IMR-90 (cell line): ENCODE measurements at places on chromosomes 1 and 21.

DNA sequence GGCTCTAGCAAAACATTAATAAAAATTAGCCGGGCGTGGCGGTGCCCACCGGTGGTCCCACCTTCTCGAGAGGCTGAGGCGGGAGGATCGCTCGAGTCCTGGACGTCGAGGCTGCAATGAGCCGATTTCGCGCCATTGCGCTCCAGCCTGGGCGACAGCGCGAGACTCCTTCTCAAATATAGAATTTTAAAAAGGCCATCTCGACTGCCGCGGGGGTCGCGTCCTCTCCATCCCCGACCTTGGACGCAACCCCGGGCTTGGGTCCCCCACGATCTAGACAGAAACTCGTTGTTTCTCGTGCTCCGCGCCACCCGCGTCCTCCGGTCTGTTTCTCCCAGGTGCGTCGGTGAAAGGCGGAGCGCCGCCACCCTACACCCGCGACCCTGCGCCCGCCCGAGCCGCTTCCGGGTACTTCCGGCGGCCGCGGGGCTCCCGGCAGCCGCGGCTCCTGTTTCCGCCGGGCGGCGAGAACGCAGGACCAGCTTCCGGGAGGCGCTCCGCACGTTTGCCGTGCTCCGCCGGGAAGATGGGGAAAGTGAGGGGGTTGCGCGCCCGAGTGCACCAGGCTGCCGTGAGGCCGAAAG is at the start of gene SLX9:
TSS of gene SLX9 (plus strand) at position 498 of the 584 bp plus-strand sequence. CDS start at position 527, 29 bp downstream.
- H3K27me3 ChIP-seq, result peaks cover 4% of the 10 kb centered on the region; the same call in 1 of the 2 replicates
- peak; percentile 73 for DNase-seq
- peak within 1 kb of the TSS; percentile 98 for H3K4me3 ChIP-seq
- peaks cover 7% of the 10 kb centered on the region; the same call in 1 of the 2 replicates for H3K4me1 ChIP-seq
- H3K36me3 ChIP-seq, result peaks cover 12% of the 10 kb centered on the region

- H3K4me3 ChIP-seq, result peak overlapping the region; percentile 52; the same call in 1 of the 2 replicates
- peak overlapping the region; percentile 95 for H3K27ac ChIP-seq
- peaks cover 6% of the 10 kb centered on the region for H3K4me1 ChIP-seq
- peak; percentile 75 for DNase-seq
Measured at GRCh38 chr1:218498056-218498938, 153.2 kb downstream of the TGFB2 start.

GRCh38 chr1:212630158-212630900 is 21.8 kb downstream of the ATF3 start:
- no peak for DNase-seq
- H3K4me3 ChIP-seq, result no peak overlapping the region
- H3K4me1 ChIP-seq, result peaks cover 3% of the 10 kb centered on the region
- no peaks in the 10 kb centered on the region for H3K36me3 ChIP-seq
- no peak overlapping the region for H3K27ac ChIP-seq

GRCh38 chr1:85656256-85656655 is 52.0 kb downstream of the ZNHIT6 start:
- no peak overlapping the region for H3K4me3 ChIP-seq
- no peaks in the 10 kb centered on the region for H3K27me3 ChIP-seq
- H3K27ac ChIP-seq, result no peak overlapping the region
- peaks cover 4% of the 10 kb centered on the region for H3K36me3 ChIP-seq
- DNase-seq, result peak; percentile 75

DNA sequence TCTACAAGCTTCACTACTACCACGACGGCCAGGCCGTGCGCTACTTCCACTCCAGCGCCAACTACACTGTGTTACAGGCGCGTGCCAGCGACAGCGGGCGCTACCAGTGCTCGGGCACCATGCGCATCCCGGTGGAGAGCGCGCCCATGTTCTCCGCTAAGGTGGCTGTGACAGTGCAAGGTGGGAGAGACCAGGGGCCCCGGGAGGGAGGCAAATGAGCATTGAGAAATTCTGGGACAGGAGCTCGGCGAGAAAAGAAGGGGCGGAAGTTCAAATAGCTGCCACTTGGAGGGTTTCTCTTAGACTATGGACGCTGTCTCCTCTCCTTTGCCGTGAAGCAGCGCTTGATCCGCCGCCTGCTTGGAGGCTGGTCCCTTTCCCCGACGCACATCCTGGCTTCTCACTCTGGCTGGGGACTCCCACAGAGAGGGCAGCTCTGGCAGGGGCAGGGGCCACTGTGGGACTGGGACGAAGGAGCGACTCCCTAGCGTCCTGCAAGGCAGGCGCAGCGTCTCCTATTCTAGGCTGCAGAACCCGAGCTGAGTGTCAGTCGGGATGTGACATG is 4.6 kb downstream of the FCRLB start:
- H3K27ac ChIP-seq, result peak overlapping the region; percentile 91
- peak; percentile 38 for DNase-seq
- H3K4me1 ChIP-seq, result peaks cover 5% of the 10 kb centered on the region
- H3K27me3 ChIP-seq, result no peaks in the 10 kb centered on the region
- H3K36me3 ChIP-seq, result no peaks in the 10 kb centered on the region
- peak overlapping the region; percentile 98 for H3K4me3 ChIP-seq

DNA sequence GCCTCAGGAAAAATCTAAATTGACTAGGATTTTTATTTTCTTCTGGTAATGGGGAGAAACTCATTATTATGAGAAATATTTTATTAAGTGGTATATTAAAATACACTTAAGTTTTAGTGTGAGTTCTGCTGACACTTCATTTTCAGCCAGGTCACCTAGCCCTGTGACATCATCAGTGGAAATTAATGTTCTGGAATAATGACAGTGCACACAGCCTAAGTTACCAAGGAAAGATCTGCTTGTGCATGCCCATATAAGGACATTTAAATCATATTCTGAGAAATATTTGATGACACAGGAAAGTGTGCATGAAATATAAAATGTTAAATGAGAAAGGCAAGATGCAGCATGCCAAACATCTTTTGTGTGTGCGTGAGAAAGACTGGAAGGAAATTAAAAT is 102.0 kb downstream of the KIF14 start:
- H3K27me3 ChIP-seq, result no peaks in the 10 kb centered on the region
- no peaks in the 10 kb centered on the region for H3K36me3 ChIP-seq
- H3K27ac ChIP-seq, result no peak overlapping the region
- DNase-seq, result peak; percentile 28

GRCh38 chr21:19011451-19011850 is 607.9 kb upstream of the TMPRSS15 start:
- DNase-seq, result no peak
- no peaks in the 10 kb centered on the region for H3K36me3 ChIP-seq
- H3K4me1 ChIP-seq, result no peaks in the 10 kb centered on the region
- no peaks in the 10 kb centered on the region for H3K27me3 ChIP-seq
- H3K27ac ChIP-seq, result no peak overlapping the region

GRCh38 chr1:38614861-38615260 is 244.7 kb downstream of the RRAGC start:
- H3K4me1 ChIP-seq, result no peaks in the 10 kb centered on the region
- H3K4me3 ChIP-seq, result no peak overlapping the region
- no peak for DNase-seq

- no peaks in the 10 kb centered on the region for H3K36me3 ChIP-seq
- H3K4me1 ChIP-seq, result no peaks in the 10 kb centered on the region
- no peak for DNase-seq
Measured at GRCh38 chr1:76209238-76209637, 134.7 kb downstream of the ST6GALNAC3 start.

- no peak overlapping the region for H3K27ac ChIP-seq
- no peaks in the 10 kb centered on the region for H3K27me3 ChIP-seq
- DNase-seq, result no peak
- no peak overlapping the region for H3K4me3 ChIP-seq
- peaks cover 64% of the 10 kb centered on the region for H3K36me3 ChIP-seq
Measured at GRCh38 chr1:2306151-2306978, 78.2 kb downstream of the SKI start.

DNA sequence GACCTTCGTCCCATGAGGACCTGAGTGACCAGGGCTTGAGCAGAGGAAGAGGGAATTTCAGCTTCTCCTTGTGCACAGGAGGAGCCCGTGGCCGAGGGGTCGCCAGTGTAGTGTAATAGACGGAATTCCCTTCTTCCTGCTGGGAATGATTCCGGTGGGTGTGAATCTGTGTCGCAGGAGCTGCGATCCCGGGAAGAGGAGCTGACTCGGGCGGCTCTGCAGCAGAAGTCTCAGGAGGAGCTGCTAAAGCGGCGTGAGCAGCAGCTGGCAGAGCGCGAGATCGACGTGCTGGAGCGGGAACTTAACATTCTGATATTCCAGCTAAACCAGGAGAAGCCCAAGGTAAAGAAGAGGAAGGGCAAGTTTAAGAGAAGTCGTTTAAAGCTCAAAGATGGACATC is 34.4 kb downstream of the MAP3K21 start:
- peak; percentile 1 for DNase-seq
- H3K27ac ChIP-seq, result no peak overlapping the region
- no peaks in the 10 kb centered on the region for H3K4me1 ChIP-seq
- no peak overlapping the region for H3K4me3 ChIP-seq
- no peaks in the 10 kb centered on the region for H3K36me3 ChIP-seq
- H3K27me3 ChIP-seq, result peaks cover 3% of the 10 kb centered on the region; the same call in 1 of the 2 replicates

GRCh38 chr1:31524186-31524901 is 52.0 kb upstream of the TINAGL1 start:
- no peak overlapping the region for H3K27ac ChIP-seq
- H3K4me3 ChIP-seq, result no peak overlapping the region
- H3K27me3 ChIP-seq, result peaks cover 33% of the 10 kb centered on the region
- no peaks in the 10 kb centered on the region for H3K36me3 ChIP-seq

GRCh38 chr1:65175171-65176055 is 27.4 kb downstream of the AK4 start:
- no peak overlapping the region for H3K27ac ChIP-seq
- peaks cover 11% of the 10 kb centered on the region; the same call in 1 of the 2 replicates for H3K4me1 ChIP-seq
- peak; percentile 36 for DNase-seq
- H3K27me3 ChIP-seq, result peaks cover 4% of the 10 kb centered on the region; the same call in 1 of the 2 replicates
- no peak overlapping the region for H3K4me3 ChIP-seq

DNA sequence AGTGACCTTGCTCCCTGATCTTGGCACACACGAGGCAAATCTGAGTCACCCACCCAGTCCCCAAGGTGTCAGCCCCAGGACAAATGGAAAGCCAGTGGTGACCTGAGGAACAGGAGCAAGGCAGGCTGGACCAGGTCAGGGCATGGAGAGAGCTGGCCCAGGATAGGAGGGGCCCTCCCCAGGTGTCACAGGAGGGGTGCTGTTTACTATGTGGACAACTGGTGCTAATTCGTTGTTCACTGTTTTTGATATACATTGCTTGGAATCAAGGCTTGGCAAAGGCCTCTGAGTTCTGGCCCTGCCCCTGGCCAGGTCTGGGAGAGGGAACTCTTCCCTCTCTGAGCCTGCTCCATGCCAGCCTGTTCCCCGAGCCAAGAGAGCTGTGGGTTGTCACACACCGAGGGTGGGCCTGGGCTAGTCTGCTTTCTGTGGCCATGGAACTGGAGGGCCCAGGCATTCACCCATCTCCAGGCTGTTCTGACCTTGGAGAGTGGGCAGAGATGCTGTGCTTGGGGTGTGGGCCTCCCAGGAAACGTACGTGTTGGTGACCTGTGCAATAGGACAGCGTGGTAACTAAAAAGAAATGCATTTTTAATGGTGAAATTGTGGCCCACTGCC is 41.8 kb downstream of the CRYAA start:
- H3K27me3 ChIP-seq, result peaks cover 15% of the 10 kb centered on the region; the same call in 1 of the 2 replicates
- no peak overlapping the region for H3K27ac ChIP-seq
- H3K36me3 ChIP-seq, result no peaks in the 10 kb centered on the region
- peaks cover 2% of the 10 kb centered on the region; the same call in 1 of the 2 replicates for H3K4me1 ChIP-seq
- no peak for DNase-seq
- no peak overlapping the region for H3K4me3 ChIP-seq
